G401 (cell line): ENCODE measurements at places on chromosomes 13 and 19.

DNA sequence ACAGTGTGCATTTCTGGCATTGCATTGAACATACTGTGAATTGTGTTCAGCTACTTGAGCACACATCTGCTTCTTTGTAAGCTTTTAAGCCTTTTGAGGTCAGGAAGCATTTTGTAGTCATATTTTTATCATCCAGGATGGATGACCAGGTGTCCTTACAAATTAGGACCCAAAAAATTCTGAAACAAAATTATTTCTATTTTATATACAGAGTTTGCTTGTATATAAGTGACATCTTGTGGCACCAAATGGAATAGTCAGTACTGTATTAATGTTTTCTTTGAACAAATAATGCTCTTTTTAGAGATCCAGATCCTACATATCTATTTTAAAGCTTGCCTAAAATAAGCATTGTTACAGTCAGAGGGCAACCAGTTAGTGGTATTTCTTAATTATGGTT is 9.5 kb upstream of the SUPT20H start:
- DNase-seq: no peak

GRCh38 chr19:6693056-6693471 is 23.1 kb upstream of the TNFSF14 start:
- no peak for DNase-seq

GRCh38 chr13:20156702-20157101 is 4.2 kb downstream of the GJA3 start:
- DNase-seq: no peak

- no peak for DNase-seq
These were observed 3.4 kb upstream of the JUND start for GRCh38 chr19:18284712-18285360.

- no peak for DNase-seq
These were observed 8.0 kb downstream of the DNASE2 start for GRCh38 chr19:12872941-12873890.

GRCh38 chr19:3366753-3367627 is 607 bp downstream of the NFIC start:
- peak; percentile 56 for DNase-seq

- peak; percentile 67 for DNase-seq
These were observed 6.7 kb upstream of the PCDH17 start for GRCh38 chr13:57624565-57625435.

DNA sequence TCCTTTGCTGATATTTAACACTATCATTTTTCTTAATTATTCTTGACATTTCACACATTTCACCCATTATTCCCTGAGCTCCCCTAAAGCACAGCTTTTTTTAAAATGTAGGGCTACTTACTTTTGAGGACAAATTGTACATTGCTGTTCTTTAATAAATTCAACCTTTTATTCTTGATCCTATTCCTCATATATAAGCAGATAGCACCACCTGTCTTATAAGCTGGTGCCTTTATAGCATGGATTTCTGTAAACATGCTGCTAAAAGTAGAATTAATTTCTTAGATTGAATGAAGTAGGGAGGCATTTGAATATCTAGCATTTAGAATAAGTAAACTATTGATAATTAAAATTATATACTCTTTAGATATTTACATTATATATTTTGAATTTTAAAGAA is 603.4 kb upstream of the PCDH9 start:
- DNase-seq: no peak

DNA sequence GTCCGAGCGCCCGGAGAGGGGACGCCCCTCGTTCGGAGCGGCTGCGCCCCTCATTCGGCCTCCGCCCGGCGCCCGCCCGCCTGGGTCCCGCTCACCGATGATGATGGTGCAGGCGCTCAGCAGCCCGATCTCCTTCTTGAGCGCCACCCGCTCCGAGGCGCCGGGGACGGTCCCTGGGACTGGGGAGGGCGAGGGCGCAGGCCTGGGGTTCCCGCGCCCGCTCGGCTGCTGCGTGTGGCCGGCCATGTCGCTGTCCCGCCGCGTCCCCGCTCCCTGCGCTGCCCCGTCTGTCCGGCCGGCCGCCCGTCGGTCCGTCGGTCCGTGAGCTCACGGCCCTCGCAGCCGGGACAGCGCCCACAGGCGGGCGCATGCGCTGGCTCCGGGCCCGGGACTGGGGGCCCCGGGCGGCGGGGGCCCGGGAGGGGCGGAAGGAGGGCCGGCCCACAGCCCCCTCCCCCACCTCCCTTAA is at the start of gene SLC7A10:
Gene SLC7A10 (minus strand): TSS at position 393 of the 469 bp plus-strand sequence. CDS start 147 bp downstream, at position 246.
- no peak for DNase-seq

GRCh38 chr13:80033286-80033685 is 307.6 kb downstream of the SPRY2 start:
- DNase-seq: no peak

DNA sequence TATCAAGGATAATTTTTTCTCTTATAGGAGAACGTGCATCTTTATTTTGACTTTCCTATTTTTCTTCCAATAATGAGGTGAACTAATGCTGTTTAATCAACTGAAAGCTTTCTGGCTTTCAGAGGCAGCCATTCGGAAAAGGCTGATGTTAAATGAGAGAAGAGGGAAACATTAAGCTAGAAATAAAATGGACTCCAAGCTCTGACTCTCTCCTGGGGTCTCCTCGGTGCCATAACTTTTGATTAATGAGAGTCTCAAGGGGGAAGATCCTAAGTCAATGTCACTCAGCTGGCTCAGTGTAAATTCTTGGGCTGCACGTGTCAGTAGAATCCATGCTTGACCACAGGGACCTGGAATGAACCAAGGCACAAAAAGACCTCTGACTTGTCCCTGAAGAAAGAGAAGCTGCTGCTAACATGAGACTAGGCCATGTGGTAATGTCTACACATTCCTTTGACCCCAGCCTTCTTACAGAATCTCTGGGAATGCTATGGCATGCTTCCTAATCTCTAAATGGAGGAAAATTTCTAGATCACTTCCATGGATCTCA is 152.2 kb upstream of the RFC3 start:
- DNase-seq: no peak

DNA sequence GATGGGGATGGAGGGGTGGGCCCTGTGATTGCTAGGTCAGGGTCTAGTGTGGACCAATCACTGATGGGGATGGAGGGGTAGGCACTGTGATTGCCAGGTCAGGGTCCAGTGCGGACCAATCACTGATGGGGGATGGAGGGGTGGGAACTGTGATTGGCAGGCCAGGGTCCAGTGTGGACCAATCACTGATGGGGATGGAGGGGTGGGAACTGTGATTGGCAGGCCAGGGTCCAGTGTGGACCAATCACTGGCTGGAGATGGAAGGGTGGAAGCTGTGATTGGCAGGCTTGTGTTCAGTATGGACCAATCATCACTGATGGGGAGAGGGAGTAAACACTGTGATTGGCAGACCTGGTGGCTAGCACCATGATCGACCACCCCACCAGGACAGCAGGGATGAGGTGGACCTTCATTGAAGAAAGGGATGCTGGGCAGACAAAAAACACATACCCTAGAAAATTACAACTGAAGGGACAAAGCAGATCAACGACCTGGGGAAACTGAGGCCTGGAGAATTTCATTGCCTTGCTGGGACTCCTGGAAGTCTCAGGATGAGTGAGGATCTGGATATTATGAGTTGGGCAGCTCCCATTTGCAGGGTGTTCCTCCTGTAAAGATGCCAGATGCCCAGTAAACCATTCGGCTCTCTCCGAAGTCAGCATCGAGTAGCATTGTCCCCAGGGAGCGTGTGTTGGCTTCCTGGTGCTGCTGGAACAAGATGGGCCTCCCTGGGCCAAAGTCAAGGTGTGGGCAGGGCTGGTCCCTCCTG is 15.5 kb downstream of the TMPRSS9 start:
- DNase-seq: no peak

DNA sequence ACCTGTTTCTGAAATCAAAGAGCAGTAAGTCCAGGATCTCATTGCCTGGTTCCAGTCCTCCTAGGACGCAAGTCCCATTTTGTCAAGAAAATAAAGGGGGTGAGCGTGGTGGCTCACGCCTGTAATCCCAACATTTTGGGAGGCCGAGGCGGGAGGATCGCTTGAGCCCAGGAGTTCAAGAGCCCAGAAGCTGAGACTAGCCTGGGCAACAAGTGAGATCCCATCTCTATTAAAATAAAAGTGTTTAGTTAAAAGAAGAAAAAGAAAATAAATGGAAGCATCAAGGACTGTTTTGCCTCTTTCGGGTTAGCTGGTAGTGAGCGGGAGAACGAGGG is 344 bp upstream of the HAUS5 start:
- DNase-seq: no peak

GRCh38 chr13:35711909-35712308 is 235.4 kb upstream of the MAB21L1 start:
- no peak for DNase-seq

DNA sequence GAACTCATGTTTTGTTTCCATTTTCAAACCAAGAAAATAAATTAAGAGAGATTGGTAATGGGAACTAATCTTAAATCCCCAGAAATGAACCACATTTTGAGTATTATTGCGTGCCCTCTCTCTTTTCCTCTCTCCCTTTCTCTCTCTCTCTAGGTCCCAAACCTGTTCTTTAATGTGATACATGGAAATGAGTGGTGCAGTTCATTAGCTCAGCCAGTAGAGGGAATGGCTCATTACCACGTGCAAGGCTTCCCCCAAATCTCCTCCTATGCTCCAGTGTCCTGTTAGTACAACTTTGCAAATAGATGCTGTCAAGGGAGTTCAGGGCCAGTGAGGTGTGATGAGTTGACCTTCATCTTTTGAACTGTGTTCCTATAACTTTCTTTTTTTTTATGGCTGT is 178.4 kb downstream of the FGF9 start:
- DNase-seq: peak; percentile 7

GRCh38 chr19:33390101-33390907 is 16.8 kb downstream of the CEBPG start:
- no peak for DNase-seq

DNA sequence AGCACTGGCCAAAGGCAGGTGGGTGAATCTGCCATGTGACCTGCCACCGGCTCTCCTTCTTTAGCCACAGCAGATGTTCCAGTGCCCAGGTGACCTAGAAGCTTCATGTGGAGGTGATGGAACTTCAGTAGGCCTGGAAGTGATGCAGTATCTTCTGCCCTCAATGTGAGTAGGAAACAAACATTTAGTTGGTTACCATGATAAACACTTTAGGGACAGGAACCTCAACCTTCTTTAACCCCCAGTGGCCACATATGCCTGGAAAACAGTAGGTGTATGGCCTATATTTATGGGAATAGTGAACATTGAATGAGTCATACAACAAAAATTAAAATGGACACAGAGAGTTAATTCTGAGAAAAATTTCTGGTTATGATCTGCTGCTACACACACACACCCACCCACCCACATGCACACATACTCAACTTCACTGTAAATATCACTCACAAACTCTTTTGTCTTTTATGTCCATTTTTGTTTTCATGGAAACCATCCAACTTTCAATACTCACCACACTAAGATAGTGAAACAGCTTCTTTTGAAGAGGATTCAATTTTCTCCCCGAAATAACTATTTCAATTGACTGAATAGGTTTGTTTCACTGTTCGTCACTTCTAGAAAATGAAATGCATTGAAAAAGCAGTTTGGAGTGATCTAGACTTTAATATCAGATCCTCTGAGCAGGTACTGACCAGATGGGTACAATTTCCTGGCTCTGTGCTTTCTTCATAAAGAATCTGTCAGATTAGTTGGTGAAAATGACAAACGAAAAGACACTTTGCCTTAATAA is 97.3 kb downstream of the STARD13 start:
- DNase-seq: no peak

DNA sequence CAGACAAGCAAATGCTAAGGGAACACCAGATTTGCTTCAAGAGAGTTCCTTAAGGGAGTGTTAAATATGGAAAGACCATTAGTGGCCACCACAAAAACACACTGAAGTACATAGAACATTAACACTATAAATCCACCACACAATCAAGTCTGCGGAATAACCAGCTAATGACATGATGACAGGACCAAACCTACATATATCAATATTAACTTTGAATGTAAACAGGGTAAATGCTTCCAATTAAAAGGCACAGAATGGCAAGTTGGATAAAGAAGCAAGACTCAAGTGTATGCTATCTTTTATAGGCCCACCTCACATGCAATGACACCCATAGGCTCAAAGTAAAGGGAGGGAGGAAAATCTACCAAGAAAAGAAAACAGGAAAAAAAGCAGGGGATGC is 291.3 kb downstream of the COG6 start:
- no peak for DNase-seq

DNA sequence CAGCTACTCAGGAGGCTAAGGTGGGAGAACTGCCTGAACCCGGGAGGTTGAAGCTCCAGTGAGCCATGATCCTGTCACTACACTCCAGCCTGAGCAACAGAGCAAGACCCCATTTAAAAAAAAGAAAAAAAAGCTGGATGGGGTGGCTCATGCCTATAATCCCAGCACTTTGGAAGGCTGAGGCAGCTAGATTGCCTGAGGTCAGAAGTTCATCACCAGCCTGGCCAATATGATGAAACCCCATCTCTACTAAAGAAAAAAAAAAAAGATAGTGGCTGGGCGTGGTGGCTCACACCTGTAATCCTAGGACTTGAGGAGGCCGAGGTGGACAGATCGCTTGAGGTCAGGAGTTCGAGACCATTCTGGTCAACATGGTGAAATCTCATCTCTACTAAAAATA is 15.0 kb downstream of the LTBP4 start:
- DNase-seq: no peak

DNA sequence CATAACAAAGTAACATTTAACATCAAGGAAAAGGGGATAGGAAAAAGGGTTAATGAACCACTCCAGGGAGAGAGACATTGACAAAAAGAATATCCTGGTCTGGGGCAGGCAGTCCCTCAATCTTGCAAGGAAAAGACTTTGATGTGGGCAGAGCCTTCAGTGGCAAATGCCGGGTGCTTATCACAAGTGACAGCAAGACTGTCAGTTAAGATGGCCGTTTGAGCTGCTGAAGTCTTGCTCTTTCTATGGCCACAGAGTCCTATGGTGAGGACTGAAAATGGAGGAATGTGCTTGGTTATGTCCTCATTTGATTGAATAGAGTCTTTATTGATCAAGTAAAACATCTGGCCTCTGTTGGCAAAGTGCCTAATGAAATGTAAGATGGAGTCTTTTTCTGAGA is 112.1 kb downstream of the B3GLCT start:
- DNase-seq: no peak

GRCh38 chr19:6087074-6087571 is 23.2 kb downstream of the RFX2 start:
- no peak for DNase-seq

GRCh38 chr13:32829676-32830335 is 186.4 kb upstream of the KL start:
- DNase-seq: no peak

DNA sequence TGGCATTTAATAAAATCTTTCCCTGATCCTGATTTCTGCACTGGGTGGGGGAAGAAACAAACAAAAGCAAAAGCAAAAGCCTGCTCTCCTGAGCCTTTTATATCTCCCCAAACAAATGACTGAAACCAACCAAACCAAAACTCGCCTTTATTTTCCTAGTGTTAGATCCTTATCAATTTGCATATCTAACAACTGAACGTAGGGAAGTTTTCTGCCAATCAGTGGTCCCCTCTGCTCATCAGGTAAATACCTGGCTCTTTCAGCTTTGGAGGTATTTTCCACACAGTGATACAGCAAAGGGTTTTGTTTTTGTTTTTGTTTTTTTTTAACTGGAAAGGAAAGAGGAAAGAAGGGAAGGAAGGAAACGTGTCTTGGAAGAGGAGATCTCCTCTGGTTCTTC is 3.3 kb downstream of the AMER2 start:
- DNase-seq: no peak
